Brain microvascular endothelial cell (primary cell): ENCODE measurements at places on chromosomes 3 and 15.
A peak's percentile ranks its signal among the peaks of the same experiment; 100 is the strongest.

DNA sequence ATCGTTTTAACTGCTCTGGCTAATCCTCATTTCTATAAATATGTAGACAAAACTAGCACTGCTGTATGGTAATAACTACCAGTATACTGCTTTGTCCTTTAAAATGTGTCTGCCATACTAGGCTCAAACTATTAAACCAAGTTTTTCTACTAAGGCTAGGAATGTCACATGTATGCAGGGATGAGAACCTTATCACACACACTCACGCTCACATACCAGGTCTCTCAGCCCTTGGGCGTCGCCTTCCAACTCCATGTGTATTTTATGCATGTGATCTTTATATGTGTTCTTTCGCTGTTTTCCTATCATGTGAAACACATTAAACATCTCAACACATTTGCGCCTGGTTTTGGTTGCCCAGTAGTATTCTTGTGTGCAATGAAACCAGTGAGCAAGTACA, 32.6 kb downstream of the ATP2C1 start:
- DNase-seq, result no peak

GRCh38 chr3:133915685-133916658, 20.3 kb upstream of the RAB6B start:
- peak; percentile 40 for DNase-seq

- peak; percentile 6 for DNase-seq
These were observed 300.1 kb downstream of the ROBO1 start for GRCh38 chr3:79467721-79468120.

DNA sequence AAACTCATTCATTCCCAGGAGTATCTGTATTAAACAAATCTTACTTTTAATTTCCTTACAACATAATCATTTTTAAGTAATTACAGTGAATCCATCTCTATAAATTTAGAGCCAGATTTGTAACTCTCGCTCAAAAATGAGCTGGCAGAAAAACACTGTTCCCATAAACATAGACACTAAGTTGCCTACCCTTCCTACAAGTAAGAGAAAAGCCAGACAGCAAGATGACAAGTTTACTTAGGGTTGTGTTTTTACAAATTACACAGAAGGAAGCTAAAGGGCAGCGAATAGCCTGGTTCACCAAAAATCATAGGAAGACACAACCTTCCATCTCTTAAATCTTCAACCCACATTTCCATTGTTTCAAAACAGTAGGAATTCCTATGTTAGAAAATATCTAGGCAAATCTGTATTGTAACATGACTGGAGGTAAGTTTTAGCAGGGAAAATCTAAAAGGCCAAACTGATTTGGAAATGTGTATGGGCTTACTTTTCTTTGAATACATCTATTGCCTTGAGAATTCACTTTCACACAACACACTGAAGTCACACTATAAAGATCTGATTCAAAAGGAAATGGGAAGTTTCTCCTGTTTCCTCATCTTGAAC, 21.7 kb downstream of the HERC1 start:
- no peak for DNase-seq

- DNase-seq, result no peak
These were observed 81.4 kb upstream of the LMOD3 start for GRCh38 chr3:69203631-69204314.

GRCh38 chr3:26719134-26719533, 96.6 kb downstream of the LRRC3B start:
- DNase-seq, result no peak

- DNase-seq, result no peak
These were observed 16.0 kb downstream of the PIGB start for GRCh38 chr15:55334997-55335396.

DNA sequence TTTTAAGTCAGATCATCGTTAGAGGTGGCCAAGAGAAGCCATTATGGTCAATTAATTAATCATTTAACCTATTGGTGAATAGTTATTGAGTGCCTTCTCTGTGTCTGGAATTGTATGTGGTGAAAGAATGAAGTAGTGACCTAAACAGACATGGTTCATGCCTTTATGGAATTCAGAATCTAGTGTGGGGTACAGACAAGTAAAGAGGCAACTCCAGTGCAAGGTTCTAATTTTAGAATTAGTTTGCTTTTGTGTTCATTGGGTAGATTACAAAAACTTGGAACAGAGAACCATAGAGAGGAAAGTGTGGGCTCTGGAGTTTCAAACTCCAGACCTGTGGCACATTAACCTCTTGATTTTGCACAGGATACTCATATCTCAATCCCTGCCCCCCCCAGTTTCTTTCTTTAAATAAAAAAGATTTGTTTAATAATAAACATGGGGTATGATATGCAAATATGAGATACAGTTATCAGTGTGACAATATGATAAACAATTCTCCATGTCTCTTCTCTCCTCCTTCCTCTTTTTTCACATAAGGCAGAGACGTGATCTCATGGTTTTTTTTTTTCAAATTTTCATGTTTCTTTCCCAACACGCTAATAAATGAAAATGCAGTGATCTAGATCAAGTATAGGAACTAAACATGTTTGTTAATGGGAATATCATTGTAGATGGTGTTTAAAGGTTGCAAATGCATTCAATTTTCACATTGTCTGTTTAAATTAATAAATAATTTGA, 117.9 kb downstream of the MITF start:
- no peak for DNase-seq

GRCh38 chr3:20912406-20912805, 726.4 kb upstream of the SGO1 start:
- no peak for DNase-seq

- DNase-seq, result no peak
These were observed 59.7 kb downstream of the DCUN1D1 start for GRCh38 chr3:182920515-182921084.

DNA sequence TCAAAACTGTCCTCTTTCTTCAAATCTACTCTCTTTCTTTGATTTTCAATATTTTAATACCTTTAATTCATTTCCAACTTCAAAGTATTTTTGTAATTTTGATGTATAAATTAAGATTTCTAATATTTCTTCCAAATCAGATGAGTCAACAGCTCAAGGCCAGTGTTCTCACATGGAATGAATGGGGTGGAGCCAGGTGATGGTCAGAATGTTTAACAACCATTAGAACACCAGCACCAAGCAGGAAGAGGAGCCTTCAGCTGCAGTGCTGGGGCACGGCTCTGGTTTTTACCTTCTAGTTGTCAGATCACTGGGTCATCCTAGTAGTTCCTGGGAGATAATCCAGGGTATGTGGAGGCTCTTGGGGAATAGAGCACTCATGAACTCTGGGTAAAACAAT, 494.5 kb upstream of the PDZRN3 start:
- DNase-seq, result no peak
